ENCODE measurements at places on chromosomes 7 and 10.
A peak's percentile ranks its signal among the peaks of the same experiment; 100 is the strongest.

DNA sequence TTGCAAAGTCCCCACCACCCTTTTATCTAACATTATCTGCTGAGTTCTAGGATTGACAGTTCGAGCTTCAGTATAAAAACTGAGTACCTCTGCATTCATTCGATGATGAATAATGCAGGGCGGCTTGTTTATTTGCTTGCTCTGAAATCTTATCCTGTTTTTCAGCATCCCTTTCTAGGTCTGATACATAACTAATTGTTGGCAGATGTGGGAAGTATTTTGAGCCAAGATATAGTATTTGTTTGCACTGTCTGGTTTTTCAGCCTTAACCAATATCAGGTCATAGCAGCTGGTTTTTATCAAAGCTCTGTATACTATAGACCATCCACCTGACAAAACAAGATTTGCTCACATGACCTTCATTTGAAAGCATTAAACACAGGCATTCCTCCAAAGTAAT is 161.4 kb downstream of the TFEC start:
- no peak for DNase-seq

DNA sequence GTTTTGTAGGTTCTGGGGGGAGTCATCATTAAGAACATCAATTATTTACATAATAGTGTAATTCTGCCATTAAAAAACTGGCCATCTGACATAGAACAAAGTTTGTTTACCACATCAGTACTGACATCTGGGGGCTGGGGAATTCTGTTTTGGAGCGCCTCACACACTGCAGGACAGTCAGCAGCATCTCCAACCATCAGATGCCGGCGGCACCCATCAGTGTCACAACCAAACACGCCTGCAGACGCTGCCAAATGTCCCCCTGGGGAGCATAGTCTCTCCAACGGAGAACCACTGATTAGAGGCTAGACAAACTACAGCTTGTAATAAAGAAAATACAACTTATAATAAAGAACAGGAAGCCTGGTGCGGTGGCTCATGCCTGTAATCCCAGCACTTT is 26.0 kb downstream of the GNA12 start:
- DNase-seq = no peak

GRCh38 chr7:128446306-128446705 is 9.4 kb upstream of the HILPDA start:
- no peak for DNase-seq

GRCh38 chr7:9204571-9204970 is 771.2 kb downstream of the NXPH1 start:
- no peak for DNase-seq

DNA sequence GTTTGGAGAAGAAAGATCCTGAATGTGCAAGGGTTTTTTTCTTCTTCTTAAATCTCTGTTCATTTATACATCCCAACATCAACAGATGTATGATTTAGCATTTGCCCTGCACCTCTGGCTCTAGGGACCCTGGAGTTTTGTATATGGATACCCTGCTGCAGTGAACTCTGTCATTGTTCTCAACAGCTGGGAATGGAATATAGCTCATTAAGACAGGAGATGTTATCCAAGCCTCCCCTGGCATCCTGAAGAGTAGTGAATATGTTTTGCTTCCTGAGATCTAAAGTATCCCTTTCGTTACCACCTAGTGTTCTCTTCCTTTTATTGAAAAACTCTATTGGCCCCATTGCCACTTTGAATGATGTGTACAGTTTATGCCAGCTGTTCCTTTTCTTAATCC is 275.9 kb downstream of the EXOC4 start:
- no peak for DNase-seq

GRCh38 chr10:50362547-50363125 is 111.3 kb upstream of the ASAH2 start:
- no peak for DNase-seq

DNA sequence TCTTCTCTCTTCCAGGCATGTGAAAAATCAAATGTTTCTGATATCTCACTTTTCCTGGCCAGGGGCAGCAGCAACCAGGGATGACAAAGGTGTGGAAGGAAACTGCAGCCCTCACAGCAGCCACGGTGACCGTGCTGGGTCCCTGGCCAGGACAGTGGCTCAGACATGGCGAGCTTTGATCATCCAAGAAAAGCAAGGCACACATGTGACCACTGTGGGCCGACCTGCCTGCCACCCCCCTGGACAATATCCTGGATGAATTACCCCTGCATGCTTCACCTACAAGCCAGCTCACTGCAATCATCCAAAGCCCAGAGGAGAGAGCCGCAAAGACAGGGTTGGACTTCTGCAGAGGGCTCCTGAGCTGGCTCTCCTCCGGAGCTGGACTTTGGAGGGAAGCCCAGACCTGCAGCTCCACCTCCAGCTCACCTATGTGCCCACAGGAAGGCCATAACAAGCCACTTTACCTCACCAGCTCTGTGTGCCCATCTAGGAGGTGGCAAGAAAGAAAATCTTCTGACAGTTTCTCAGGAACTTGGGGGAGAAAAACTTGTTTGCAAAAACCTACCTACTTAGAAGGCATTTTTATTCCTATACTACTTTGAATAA is 2.7 kb downstream of the CHST15 start:
- no peak for DNase-seq

DNA sequence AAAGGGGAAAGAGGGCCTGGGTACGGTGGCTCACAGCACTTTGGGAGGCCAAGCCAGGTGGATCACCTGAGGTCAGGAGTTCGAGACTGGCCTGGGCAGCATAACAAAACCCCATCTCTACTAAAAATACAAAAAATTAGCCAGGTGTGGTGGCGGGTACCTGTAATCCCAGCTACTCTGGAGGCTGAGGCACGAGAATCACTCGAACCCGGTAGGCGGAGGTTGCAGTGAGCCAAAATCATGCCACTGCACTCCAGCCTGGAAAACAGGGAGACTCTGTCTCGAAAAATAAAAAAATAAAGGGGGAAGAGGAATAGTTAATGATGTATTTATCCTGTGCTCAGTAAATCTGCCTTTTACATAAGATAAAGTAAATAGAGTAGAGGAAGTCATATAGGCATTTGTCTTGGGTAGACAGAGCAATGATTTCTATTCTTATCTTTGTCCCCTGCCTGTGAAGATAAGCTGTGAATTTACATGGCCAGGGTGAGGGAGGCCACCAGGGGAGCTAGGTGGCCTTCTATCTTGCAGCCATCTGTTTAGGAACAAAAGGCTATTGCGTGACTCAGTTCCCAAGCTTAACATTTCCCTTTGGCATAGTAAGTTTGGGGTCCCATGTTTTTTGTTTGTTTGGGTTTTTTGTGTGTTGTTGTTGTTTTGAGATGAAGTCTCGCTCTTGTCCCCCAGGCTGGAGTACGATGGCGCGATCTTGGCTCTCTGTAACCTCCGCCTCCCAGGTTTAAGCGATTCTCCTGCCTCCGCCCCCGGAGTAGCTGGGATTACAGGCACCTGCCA is 73.2 kb upstream of the GTF2I start:
- no peak for DNase-seq

GRCh38 chr10:17507538-17507937 is 53.1 kb upstream of the ST8SIA6 start:
- no peak for DNase-seq

DNA sequence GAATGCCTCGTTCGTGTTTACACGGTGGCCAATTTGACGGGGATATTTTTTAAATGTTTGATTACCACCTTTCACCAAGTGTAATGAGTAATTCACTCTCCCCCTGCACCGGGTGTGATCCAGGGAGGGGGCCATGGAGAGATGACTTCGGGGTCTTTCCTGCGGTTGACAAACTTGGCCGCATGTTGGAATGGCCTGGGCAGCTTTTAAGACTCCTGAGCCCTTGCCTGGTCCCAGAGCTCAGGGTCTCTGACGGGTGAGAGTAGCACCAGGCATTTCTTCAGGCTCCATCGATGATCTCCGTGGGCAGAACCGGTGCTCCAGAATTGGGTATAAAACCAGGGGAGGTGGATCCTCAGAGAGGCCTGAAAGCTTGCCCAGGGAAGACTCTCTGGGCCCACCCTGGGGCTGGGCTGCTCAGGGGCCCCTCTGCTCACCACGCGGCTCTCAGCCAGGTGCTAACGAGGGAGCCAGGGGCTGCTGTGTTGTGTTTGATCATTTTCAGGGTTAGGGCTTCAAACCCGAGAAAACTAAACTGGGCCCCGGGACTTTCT is 882 bp downstream of the ZNF282 start:
- DNase-seq = no peak

- no peak for DNase-seq
Observed at GRCh38 chr10:11242443-11243387, 225.0 kb downstream of the CELF2 start.

DNA sequence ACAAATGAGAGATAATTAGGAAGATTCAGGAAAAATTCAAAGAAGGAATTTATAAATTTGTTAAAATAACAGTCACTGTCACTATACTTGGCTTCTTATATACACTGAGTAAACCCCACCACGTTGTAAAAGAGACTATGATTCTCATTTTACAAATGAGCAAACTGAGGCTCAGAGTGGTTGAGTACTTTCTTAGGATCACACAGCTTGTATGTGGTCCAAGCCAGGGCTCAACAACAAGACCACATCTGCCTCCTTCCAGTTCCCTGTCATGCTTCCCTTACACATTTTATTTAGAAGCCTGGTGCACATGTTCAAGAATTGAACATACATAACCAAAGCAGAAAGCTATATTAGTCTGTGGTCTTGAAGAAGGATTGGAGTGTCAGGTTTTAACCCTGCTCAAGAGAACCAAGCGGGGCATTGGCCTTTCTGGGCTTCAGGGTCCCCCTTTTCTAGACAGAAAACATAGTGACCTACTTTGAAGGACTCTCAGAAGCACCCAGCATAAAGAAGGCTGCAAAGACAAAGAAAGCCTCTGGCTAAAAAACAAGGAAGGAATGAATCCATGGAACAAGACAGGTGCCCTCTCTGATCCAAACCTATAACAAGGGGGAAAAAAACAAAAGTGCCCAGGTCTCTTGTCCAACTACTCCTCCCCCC is 846 bp downstream of the MRLN start:
- DNase-seq = no peak

DNA sequence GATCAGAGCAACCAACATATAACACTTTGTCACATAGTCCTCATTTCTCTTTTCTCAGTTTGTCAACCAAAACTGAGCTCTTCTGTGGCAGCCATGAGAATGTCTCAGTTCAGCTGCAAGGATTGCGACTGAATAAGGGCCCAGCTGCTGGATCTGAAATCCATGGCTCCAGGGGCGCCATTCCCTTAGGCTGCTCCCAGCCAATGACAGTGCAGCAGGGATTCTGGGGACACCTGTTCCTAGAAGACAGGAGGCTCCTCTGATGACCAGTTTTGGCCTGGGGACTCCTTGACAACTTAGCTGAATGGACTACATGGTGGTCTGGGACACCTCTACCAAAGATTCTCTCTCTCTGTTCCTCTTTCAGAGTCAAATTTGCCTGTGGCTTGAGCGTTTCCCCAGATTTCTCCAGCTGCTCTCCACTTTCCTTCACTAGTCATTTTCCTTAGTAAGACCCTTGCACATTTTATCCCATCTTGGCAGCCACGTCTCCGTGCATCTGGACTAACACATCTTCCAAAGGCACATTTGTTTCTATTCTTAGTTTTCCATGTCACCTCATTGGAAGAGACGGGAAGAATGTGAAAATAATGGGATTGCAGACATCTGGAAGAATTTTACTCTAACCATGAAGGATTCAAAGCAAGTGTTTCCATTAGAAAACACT is 28.1 kb upstream of the KIF5B start:
- DNase-seq = no peak

GRCh38 chr7:79084423-79084822 is 369.0 kb downstream of the MAGI2 start:
- no peak for DNase-seq

DNA sequence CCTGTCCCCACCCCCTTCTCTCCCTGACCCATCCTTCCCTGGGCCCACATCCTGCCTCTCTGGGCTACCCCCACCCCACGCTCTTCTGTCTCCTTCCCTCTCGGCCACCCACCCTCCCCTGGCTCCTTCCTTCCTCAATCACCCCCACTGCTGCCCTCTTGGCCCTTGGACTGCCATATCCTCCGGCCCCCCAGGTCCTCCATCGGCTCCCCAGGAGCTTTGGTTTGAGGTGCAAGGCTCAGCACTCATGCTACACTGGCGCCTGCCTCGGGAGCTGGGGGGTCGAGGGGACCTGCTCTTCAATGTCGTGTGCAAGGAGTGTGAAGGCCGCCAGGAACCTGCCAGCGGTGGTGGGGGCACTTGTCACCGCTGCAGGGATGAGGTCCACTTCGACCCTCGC is 10.9 kb downstream of the EPHB6 start:
- no peak for DNase-seq

GRCh38 chr7:141464551-141464950 is 86.7 kb upstream of the AGK start:
- DNase-seq = no peak

DNA sequence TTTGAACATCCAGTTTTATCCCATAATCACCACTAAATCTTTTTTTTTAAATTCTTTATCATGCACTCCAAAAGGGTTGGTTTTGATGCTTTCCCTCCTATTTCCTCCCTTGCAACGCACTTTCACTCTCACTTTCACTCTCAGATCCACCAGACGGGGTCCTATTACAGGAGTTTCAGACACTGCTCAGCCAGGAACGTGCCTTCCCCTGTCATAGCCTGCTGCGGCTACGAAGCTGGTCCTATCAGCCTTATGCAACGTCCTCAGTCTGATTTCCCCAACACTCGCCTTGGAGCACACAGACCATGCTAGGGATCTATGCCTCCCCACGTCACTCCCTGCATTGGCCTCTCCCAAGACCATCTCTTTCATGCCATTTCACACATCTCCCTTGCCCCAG is 23.4 kb downstream of the ZPBP start:
- DNase-seq = peak; percentile 17

GRCh38 chr7:49522111-49522510 is 251.3 kb upstream of the VWC2 start:
- DNase-seq = no peak

- no peak for DNase-seq
Observed at GRCh38 chr7:102322202-102322715, 34.0 kb downstream of the SPDYE6 start.

DNA sequence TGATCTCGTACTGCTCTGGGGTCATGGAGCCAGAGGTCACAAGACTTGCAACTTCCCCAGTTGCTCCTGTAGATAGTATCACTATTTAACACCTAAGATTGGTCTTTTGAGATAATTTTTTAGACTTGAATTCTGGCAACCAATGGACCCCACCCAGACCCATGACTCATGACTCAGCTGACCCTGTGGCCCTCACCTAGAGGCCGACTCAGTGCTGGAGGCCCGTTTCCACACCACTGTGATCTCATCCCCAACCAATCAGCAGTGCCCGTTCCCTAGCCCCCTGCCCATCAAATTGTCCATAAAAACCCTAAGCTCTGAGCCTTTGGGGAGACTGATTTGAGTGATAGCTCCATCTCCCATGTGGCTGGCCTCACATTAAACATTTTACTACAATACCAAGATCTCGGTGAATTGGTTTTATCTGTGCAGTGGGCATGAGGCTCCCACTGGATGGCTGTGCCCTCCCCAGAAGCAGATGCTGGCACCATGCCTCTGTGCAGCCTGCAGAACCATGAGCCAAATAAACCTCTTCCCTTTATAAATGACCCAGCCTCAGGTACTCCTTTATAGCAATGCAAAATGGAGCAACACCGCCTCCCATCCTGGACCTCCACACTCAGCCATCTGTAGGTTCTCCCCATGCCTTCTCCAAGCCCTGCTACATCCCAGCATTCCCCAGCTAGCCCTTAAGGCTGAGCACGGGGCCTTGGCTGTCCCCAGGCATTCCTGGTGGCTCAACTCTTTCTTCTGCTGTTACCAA is 98.8 kb downstream of the PRKAG2 start:
- DNase-seq = no peak

GRCh38 chr10:32103721-32104120 is 47.5 kb upstream of the KIF5B start:
- no peak for DNase-seq

- DNase-seq = no peak
Observed at GRCh38 chr7:70638158-70639107, 493.5 kb upstream of the GALNT17 start.

- no peak for DNase-seq
Observed at GRCh38 chr7:76173566-76174205, 28.0 kb upstream of the SRRM3 start.

All from effector memory CD8-positive, alpha-beta T cell (primary cell).